ENCODE measurements at places on chromosomes 16 and 17.

DNA sequence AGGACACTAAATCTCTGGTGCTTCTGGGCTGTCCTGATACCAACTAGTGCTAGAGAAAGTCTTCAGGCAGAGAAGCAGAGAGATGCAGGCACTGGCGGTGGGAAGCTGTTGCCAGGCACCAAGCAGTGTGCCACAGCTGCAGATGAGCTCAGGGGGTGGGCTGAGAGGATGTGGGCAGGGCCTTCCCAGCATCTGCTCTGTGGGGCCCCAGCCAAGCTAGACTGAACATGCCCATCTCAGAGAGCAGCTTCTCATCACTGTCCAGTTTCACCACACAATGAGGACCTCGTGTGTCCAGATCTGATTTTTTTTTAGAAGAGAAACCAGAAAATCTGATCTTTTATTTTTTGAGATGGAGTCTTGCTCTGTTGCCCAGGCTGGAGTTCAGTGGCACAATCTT is 17.1 kb downstream of the PSKH1 start:
- no peak for DNase-seq

DNA sequence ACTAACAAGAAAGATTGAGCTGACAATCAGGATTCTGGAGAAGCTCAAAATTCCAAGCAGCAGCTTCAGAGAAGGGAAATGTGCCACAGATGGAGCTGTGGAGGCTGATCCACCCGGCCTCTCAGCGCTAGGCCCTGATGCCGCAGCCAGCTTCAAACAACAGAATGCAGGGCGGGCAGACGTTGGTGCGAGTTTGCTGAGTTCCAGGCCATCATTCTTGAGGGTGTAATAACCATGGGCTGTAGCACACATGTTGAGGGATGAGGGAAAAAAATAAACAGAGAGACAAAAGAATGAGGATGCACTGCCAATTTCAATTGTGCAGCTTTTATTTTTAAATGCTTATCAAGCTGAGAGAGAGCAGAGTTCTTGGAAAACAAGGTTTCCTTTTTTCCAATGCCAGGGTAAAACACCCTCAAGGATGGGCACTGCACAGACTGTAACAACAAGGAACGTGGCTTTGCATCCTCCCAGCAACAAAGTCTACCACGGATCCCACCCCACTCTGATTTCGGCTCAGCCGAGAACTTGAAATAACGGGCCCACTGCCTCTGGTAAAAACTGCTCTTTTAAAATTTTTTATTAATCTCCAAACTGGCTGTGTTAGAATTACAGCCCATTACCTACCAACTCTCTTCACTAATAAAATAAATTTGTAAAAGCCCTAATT is 90.2 kb downstream of the SMG6 start:
- no peak for DNase-seq

GRCh38 chr17:7705269-7706255 is 560 bp downstream of the EFNB3 start:
- no peak for DNase-seq

GRCh38 chr16:28107232-28107631 is 43.7 kb upstream of the GSG1L start:
- DNase-seq, result no peak
